ENCODE measurements at places on chromosomes 2 and 18.

- DNase-seq = no peak
Observed at GRCh38 chr2:209523867-209524266, 100.0 kb downstream of the MAP2 start.

- DNase-seq = no peak
Observed at GRCh38 chr2:150174971-150175421, 312.5 kb downstream of the RND3 start.

- no peak for DNase-seq
Observed at GRCh38 chr2:53715568-53715967, 52.0 kb upstream of the CHAC2 start.

DNA sequence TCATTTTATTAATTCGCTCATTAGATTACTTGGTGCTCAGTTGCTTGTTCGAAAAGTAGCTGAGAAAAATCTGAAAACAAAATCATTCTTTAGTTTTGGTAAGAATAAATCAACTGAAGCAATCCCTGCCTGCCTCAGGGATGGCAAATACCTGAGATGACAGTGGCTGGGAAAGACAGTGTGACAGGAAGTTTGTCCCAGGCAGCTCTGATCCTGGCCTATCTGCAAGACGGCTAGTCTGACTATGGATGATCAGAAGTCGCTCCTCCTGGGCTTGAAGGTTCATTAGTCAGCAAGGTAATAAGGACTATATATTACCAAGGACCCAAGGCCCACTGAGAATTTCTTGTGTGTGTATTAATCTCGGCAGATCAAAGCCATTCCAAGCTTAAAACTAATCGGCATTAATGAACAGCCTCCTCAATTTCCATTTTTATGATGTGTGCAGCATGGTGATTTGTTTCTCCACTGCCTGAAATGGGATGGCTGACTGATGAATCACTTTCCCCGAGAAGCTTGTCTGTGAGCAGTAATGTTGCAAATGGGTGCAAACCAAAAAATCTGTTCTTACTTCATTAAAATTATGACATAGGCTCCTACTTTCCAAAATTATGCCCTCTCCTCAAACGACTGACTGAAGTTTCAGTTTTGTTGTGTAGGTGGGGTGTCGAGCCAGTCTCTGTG is 199.9 kb downstream of the ACTR3 start:
- DNase-seq = no peak

GRCh38 chr18:78542204-78542603 is 437.4 kb upstream of the SALL3 start:
- DNase-seq = no peak

DNA sequence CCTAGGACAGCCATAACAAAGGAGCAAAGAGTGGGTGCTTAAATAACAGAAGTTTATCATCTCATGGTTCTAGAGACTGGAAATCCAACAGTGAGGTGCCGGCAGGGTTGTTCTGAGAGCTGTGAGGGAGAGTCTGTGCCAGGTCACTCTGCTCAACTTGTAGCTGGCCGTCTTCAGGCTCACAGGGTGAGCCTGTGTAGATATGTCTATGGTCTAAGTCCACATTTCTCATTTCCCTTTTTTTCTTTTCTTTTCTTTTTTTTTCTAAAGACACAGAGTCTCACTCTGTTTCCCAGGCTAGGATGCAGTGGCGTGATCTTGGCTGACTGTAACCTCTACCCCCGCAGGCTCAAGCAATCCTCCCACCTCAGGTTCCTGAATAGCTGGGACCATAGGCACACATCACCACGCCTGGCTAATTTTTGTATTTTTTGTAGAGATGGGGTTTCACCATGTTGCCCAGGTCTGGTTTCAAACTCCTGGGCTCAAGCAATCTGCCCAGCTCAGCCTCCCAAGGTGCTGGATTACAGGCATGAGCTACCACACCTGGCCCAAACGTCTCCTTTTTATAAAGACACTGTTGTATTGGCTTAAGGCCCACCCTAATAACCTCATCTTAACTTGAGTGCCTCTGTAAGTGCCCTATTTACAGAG is 142.2 kb downstream of the SP3 start:
- DNase-seq = no peak

DNA sequence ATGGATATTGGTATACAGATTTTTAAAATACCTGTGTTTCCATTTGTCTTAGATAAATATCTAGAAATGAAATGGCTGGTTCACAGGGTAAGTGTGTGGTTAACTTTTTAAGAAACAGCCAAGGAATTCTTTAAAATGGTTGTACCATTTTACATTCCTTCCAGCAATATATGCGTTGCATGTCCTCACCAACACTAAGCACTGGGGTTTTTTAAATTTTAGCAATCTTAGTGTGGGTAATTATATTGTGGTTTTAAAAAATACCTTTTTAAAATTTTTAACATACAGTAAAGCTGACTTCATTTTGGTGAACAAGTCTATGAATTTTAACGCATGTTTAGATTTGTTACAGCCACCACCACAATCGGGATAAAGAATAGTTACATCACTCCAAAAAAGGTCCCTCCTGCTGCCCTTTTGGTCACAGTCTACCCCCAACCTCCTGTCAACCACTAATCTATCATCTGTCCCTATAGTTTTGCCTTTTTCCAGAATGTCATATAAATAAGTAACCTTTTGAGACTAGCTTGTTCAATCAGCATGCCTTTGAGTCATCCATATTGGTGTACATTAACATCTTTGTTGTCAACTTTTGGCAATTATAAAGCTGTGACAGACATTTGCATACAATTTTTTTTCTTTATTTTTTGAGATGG is 128.1 kb upstream of the MSTN start:
- no peak for DNase-seq

DNA sequence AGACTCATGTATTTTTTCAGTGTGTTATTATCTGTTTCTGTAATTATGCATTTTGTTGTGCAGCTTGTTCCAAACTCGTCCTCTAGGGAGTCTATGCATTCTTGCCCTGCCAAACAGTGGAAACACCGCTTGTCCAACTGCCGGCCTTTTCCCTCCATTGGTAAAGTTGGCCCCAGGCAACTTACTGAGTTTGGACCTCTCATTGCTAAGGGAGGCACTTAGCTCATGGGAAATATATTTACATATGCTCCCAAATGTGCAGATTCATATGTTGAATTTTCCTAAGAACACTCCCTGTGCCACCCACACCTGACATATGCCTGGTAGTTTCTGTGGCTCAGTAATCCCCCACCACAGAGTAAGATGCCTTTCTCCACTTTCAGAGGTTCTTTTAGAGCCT is 98.0 kb downstream of the TMEM185B start:
- no peak for DNase-seq

GRCh38 chr18:27619090-27619772 is 434.1 kb upstream of the CHST9 start:
- DNase-seq = no peak

GRCh38 chr18:62106271-62106670 is 80.6 kb downstream of the PIGN start:
- no peak for DNase-seq

DNA sequence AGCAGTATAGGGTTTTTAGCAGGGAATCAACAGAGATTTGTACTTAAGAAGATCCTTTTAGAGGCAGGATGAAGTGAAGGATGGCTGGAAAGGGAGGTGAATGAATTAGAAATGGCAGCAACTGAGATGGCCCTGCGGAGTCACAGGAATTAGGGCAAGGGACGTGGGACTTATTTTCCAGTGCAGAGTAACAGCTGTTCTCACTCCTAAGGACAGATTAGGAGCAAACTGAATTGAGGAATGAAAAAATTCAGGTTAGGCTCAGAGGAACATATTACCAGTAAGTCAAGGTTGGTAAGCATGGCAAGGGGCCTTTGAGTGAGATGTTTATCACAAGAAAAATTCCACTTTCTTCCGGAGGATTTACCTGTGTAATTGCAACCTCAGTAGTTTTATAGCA is 34.4 kb downstream of the COL4A3 start:
- no peak for DNase-seq

- no peak for DNase-seq
Observed at GRCh38 chr2:229081411-229081810, 189.7 kb downstream of the PID1 start.

GRCh38 chr2:95389245-95390119 is 13.0 kb upstream of the FAHD2A start:
- peak; percentile 34 for DNase-seq

GRCh38 chr2:120536141-120536540 is 190.2 kb downstream of the INHBB start:
- no peak for DNase-seq

DNA sequence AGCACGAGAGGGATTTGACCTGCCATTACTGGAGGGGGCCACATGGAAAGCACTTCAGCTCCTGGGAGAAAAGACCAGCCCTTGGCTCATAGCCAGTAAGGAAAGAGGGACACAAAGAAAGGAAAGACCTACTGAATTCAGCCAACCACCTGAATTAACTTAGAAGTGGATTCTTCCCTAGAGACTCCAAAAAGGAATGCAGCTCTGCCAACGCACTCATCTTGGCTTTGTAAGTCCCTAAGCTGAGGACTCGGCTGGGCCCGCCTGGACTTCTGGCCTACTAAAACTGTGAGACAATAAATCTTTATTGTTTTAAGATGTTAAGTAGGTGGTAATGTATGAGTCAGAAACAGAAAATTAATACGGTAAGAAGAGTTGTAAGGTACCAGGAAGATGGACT is 11.5 kb downstream of the ATF2 start:
- no peak for DNase-seq

DNA sequence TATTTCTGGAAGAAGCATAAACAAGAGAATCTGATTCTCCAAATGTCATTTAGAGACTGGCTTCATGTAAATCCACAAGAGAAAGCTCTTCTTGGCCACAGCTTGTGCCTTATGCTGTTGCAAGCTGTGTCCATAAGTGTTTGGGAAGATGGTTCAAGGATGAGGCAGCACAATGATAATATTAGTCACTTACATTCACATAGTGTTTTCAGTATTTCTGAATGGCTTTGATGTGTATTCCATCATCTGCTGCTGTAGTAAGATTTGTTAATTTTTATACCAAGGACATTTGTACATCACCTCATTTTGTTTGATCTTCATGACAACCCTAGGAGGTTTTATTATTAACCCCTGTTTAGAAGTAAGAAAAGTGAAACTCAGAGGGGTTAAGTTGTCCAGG is 29.9 kb downstream of the CREG2 start:
- DNase-seq = no peak

DNA sequence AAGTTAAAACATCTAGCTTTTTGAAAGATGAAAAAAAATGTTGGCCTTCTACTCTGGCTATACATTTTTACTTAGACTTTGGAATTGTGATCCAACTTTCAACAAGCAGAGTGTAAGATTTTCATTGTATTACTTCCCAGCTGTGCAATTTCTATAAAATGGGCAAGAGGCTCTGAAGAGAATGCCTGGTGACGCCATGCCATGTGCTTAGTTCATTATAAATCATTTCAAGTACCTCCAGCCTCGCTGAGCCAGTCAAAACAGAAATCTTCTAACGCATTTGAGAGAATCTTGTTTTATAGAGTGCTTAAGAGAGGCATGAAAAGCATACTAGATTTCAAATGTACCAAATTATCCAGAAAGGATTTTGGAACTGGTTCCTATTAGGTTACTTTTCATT is 10.1 kb upstream of the STK17B start:
- no peak for DNase-seq

DNA sequence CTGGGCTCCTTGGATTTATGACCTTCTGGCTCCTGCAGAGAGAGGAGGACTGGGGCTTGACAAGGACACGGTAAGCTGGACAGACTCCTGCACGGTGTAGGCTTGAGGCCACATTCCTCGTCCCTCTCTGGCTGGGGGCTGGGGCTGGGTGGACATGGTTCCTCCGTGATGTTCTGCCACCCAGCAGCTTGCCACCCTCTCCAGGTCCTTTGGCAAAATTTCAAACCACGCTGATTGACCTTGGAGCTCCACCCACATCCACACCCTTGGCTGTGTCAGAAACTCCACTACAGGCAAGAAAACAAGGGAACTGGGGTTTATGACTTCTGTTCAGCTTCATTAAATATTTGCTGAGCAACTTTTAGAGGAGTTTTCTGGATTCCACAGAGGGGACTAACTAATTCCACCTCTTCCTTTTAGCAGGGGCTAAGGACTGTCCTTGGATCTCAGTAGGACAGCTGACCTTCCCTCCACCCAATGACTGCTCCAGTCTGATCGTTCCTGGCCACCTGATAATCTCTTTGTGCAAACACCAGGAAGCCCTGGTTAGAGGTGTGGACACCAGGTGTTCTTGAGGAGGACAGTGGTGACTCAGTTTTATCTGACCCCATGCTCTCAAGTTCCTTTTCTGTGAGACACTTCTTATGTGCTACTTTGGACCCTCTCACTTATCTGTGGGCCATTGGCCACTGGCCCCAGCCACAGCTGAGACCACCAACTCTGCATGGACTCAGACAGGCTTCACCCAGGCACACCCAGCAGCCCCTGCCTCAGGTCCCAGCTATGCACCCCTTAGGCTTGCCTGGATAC is 29.3 kb downstream of the GPR55 start:
- no peak for DNase-seq

GRCh38 chr2:142175813-142176338 is 45.1 kb upstream of the LRP1B start:
- DNase-seq = no peak

GRCh38 chr2:173326806-173327205 is 27.9 kb upstream of the CDCA7 start:
- DNase-seq = no peak

DNA sequence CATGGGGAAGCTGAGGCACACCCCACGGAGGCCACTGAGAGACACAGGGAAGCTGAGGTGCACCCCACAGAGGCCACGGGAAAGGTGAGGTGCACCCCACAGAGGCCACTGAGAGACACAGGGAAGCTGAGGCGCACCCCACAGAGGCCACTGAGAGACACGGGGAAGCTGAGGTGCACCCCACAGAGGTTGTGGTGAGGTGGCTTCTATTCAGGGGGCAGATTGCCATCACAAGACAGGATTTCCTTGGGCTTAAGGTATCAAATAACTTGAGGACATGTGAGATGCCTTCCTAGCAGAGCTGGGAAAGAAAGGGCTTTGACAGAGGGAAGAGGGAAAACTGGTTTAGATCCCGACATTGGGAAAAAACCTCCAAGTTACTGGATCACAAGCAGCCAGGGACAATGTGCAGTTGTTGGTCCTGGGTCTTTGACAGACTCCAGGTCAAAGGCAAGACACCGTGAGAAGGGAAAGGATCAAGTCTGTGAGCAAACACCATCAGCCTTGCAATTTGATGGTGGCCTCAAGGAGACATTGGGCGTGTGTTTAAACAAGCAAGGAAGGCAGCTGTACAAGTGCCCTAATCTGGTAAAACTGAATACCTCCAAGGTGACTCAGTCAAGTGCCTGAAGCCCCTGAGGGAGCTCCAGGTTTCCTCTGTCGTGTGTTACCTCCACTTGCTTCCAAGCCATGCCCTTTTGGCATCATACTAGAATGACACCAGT is 133.2 kb upstream of the EPAS1 start:
- DNase-seq = no peak

DNA sequence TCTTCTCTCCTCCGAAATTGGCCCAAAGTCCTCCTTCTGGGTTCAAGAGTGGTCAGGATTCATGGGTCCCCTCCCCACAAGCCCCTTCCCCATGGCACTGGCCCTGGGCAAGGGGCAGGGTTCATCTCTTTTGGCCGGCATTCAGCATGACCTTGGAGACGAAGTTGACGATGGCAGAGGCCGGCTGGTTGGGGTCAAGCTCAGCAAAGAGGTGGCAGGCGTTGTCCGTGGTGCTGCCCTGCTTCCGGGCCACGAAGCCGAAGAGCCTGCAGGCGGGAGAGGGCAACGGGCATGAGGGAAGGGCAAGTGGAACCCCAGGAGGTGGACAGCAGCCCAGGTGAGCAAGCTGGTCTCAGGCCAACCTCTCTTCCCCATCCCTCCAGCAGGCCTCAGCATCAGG is 198.5 kb downstream of the TNS1 start:
- no peak for DNase-seq

All from activated T-cell treated with anti-CD3 and anti-CD28 coated beads, Interleukin-2, amount 50 U/mL, for 1 hour (primary cell).